ENCODE measurements at places on chromosomes 13 and 19.

GRCh38 chr13:49584771-49585182 is 581 bp downstream of the RCBTB1 start:
- no peak for DNase-seq

- DNase-seq, result no peak
These were observed 597.7 kb downstream of the GPC6 start for GRCh38 chr13:93824286-93824685.

DNA sequence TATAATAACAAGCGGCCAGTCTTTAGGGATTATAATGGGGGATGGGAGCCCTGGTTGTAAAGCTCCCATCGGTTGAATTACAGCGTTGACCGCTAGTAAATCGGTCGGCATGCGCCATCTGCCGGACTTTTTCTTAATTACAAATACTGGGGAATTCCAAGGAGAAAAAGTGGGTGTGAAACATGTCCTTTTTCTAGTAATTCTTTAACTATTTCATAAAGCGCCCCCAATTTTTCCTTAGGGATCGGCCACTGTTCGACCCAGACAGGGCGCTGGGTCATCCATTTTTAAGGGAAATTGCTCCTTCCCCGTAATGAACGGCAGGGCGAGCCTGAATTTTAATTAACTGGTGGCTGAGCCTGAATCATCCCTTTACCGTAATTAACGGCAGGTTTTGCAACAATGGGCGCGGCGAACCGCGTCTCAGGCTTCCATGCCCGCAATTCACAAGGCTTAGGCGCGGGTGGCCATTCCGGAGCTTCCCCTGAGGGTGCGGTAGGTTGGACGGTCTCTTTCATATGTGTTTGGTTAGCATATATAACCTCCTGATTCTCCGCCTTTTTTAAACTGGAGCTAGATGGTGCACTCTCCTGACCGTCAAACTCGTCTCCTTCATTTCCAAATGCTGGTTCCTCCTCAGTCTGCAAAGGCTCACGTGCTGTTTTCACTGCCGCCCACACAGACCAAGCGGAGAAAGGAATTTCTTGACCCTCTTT is 30.2 kb upstream of the EVI5L start:
- peak; percentile 55 for DNase-seq

DNA sequence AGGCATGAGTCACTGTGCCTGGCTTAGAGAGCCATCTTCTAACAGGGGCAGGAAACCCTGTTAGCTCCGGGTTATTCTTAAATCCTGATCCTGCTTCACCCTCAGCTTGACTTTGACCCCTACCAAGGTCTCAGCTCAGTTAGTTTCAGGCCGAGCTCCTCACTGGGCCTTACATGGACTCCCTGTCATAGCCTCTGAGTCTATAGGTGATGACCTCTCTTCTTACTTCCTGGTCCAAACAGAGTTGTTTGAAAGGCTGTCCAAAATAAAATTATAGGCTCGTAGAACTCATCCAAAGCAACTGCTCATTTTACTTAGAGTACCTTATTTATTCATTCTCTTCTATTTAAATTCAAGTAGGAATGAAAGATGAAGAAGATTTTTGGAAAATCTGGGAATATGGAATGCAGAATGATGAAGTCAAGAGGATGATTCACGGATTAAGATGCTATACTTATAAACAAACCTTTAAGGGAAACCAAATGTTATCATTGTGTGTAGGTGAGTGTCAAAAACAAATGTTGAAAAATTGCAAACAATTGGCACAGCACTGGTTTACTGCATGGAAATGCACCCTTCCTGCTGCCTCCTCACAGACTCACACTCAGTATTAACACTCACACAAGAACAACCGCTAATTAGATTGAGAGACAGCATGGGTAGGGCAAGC is 174.1 kb downstream of the RGCC start:
- no peak for DNase-seq

DNA sequence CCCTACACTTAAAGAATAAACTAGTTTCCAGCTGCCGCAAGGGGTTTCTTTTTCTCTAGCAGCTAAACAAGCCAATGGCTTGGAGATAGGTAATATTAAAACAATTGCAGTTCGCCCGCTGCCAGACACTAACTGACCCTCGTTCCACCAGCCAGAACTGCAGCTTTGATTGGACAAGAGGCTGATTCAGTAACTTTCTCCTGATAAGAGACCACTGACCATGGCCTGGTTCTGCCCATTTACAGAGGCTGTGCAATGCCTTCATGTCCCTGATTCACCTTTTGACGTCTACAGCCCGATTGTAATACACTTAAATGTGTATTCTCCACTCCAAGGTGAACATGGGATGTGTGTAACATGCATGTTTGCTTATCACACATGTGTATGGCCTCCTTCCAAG is 12.8 kb upstream of the C19orf12 start:
- no peak for DNase-seq

GRCh38 chr13:30615866-30616541 is 1.7 kb upstream of the USPL1 start:
- peak; percentile 21 for DNase-seq

GRCh38 chr13:27960362-27961226 is 8.5 kb downstream of the CDX2 start:
- DNase-seq, result peak; percentile 75

GRCh38 chr19:19948800-19949199 is 48.1 kb downstream of the ZNF93 start:
- no peak for DNase-seq

- no peak for DNase-seq
These were observed 8.6 kb downstream of the MAN2B1 start for GRCh38 chr19:12657966-12658365.

DNA sequence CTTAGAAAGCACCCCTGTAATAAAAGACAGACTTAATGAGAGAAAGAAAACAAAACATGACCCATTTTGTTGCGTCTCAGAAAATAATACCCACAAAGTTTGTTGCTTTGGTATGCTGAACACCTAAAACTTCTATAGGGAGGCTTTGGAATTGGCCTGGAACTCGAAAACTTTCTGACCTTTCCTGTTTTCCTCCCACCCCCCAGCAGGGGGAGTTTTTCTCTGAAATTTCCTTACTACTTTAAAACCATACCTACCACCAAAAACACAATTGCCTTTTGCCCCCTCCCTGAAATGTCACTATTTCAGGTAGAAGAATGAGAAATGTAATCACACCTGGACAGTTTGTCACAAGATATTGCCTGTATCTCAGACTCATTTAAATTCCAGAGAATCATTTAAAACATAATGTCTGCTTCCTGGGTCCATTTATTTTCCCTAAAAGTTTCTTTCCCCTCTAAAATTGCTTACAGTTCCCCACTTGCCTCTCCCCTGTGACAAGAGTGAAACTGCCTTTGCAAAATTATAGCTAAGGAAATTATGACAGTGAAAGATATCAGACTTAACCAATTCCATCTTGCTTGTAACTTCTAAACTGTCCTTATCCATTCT is 2700.2 kb downstream of the PCDH9 start:
- peak; percentile 7 for DNase-seq

- DNase-seq, result no peak
These were observed 32.8 kb downstream of the ATP12A start for GRCh38 chr13:24713022-24713421.

GRCh38 chr19:45082170-45082569 is 3.1 kb downstream of the GEMIN7 start:
- no peak for DNase-seq

- DNase-seq, result no peak
These were observed 13.2 kb downstream of the SPART start for GRCh38 chr13:36332986-36333385.

GRCh38 chr19:18417250-18418028 is 1.8 kb upstream of the SSBP4 start:
- peak; percentile 84 for DNase-seq

GRCh38 chr13:76722782-76723181 is 163.4 kb downstream of the KCTD12 start:
- no peak for DNase-seq

GRCh38 chr19:4326837-4327251 is 11.8 kb downstream of the STAP2 start:
- DNase-seq, result no peak

- no peak for DNase-seq
These were observed 230.5 kb upstream of the SERP2 start for GRCh38 chr13:44142941-44143665.

DNA sequence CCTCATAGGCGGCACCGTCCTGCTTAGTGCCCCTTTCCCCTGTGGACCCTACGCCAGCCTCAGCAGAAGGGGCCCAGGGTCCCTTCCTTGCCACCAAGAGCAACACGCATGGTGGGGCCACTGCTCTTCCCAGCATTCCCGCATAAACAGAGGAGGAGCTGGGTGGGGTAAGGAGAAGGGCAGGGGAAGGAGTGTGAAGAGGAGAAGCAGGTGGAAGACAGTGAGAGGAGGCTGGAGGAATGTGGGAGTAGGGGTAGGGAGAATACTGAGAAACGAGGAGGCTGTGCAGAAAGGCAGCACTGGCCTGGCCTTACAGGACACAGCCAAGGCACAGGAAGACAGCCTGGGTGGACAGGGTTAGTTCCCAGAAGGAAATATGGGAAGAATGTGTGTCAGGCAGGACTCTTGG is 43.9 kb downstream of the ZNF331 start:
- no peak for DNase-seq

DNA sequence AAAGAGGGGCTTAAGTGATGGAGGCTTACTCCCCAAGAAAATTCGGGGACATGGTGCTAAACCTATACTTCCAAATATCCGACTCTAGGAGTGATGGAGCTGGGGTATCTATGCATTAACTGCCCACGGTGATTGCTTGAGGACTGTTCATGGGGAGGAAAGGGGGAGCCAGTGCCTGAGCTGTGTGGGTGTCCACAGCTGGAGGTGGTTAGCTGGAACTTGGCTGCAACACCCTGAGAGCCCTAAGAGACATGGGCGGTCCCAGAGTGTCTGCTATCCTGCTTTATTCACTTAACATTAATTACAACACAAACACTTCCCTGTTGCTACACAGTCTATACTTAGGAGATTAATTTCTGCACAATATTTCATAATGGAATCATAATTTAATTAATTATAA is 28.1 kb upstream of the POMP start:
- DNase-seq, result no peak

DNA sequence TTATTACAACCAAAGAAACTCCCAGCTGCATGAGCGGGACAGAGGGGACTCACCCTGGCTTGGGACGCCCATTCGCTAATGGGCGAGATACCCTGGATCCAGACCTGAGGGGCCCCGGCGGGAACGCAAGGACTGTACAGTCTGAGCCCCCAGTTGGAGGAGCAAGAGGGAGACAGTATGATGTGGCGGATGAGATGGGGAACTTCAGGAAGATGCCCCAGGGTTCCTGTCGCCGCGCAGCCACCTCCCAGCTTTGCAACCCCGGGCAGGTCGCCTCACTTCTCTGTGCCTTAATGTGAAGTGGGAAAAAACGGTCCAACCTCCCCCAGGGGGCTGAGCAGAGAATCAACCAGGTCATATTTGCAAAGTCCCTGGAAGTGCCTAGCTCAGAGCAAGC is 2.5 kb downstream of the NPAS1 start:
- DNase-seq, result no peak

- no peak for DNase-seq
These were observed 52.7 kb downstream of the ATP11A start for GRCh38 chr13:112742583-112742982.

DNA sequence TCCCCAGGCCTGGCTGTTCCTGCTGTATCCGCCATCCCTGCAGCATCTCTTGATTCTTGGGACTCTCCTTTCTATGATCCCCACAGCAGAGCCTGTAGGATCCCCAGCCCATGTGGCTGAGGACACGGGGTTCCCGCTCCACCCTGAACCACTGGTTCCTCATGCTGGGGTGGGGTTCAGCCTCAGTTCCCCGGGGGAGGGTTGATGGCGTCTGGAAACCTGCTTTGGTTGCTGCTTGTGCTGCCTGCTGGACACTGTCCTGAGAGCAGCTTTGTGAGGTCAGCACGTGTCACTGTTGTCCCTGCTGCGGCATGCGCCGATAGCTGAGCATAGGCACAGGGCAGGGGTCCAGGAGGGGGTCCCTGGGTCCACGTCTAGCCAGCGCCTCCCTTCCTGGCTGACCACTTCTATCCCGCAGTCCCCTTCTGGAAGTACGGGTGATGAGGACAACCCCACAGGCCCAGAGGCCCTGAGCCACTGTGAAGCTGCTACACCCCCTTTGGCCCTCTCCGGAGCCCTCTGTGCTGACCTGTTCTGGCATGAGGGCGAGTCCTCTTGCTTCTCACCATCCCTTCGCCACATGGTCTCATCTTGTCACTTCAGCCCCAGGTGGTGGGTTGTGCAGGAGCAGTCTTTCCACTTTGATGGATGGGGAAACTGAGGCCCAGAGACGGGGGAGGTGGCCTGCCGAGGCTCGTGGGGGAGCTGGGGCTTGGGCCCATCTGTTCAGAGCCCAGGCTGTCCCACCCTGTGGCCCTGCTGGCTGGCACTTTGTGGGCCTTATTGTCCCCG is 5.5 kb downstream of the EPN1 start:
- no peak for DNase-seq

DNA sequence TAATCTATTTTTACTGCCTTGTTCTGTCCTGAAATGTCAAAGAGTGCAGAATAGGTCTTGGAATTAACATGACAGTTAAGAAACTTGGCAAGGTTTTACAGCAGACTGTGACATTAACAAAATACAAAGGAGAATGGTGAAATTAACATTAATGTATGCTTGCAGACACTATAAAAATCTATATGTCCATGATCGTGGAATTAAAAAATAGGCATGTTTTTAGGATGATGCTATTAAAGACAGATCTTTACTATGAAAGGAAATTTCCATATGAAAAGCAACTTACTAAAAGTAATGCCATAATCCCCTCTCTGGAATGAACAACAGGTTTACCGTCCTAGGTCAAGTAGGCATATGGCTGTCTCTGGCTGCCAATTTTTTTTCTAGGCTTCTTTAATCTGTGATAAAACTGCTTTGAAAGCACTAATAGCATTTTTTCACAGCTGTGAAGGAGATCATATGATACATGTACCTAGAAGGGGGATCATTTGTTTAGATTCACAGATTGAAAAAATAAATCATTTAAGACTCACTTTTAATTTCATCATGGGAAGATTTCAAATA is 291.5 kb downstream of the ZNF536 start:
- no peak for DNase-seq

GRCh38 chr13:110575322-110576069 is 14.0 kb upstream of the RAB20 start:
- DNase-seq, result peak; percentile 74

DNA sequence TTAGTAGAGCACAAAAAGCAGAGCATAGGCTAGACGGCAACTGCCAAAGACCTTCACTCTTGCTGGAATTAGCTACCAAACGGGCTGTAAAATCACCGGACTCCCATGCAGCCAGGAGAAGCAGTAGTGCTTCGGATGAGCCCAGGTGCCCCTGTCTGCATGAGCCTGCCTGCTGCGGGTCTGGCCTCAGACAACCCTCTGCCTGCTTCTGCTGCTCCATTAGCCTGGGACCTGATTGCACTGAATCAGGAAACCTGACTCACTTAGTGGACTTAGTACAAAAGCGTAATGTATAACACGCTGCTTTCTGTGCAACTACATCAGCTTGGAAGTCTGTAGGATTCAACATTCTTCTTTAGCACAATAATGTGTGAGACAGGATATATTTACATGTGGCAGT is 170.0 kb downstream of the LMO7 start:
- DNase-seq, result no peak

DNA sequence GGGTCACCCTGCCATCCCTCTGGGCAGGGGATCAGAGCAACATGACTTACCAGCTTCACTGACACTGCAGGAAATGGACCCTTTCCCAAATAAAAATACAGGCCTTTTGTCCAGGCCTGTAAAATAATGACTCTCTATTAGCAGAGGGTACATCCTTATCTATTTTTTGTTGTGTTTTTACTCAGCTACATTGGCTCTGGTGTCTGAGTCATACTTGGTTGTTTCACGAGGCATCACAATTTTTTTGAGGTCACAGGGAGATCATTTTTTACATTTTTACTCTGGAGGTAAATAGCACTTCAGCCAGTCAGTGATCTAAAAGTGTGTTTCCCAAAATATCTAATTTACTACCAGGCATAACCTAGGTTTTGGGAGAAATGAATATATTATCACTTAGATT is 6.9 kb upstream of the HTR2A start:
- DNase-seq, result no peak

Measured in GM13977 (cell line).